Stimulated activated CD8-positive, alpha-beta memory T cell treated with anti-CD3 and anti-CD28 coated beads, Interleukin-15, amount 100 ng/mL, for 24 hours (primary cell): ENCODE measurements at places on chromosomes 12 and 14.

DNA sequence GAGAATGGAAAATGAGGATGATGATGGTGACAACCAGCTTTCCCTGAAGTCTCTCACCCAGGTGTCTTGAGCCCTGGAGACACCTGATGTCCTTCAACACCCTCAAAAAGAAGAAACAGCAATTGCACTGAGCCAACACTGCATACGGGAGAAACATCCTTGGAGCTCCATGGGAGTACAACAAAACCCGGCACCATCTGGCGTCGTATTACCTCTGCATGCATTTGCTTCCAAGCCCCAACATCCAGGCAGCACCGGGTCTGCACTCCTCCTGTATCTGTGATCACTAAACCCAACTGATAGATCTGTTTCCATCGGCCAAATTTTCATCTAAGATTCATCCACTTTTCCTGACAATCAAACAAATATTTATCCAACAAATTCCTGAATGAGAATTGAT is 249.9 kb downstream of the DPF3 start:
- DNase-seq: no peak

DNA sequence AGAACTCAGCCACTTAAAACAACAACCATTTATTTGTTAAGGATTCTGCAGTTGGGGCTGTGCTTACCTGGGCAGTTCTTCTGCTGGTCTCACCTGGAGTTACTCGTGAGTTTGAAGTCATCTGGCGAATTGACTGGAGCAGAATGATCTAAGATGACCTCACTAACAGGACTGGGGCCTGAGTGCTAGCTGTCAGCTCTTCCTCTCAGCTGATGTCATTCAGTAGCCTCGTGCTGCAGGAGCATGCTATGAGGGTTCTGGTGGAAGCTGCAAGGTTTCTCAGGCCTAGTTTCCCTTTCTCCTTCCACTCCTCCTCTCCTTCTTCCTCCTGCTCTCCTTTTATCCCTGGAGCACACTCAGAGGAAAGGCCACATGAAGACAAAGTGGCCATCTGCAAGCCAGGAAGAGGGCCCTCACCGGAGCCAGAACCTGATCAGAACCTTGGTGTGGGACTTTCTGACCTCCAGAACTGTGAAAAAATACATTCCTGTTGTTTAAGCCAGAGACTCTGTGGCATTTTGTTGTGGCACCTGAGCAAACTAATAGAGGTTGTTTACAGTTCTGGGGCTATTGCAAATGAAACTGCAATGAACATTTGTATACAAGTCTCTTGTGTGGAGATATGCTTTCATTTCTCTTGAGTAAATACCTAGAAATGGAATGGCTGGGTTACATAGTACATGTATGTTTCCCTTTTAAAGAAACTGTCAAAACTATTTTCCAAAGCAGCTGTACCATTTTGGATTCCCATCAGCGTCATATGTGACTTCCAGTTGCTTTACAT is 21.9 kb upstream of the MAP3K9 start:
- no peak for DNase-seq

DNA sequence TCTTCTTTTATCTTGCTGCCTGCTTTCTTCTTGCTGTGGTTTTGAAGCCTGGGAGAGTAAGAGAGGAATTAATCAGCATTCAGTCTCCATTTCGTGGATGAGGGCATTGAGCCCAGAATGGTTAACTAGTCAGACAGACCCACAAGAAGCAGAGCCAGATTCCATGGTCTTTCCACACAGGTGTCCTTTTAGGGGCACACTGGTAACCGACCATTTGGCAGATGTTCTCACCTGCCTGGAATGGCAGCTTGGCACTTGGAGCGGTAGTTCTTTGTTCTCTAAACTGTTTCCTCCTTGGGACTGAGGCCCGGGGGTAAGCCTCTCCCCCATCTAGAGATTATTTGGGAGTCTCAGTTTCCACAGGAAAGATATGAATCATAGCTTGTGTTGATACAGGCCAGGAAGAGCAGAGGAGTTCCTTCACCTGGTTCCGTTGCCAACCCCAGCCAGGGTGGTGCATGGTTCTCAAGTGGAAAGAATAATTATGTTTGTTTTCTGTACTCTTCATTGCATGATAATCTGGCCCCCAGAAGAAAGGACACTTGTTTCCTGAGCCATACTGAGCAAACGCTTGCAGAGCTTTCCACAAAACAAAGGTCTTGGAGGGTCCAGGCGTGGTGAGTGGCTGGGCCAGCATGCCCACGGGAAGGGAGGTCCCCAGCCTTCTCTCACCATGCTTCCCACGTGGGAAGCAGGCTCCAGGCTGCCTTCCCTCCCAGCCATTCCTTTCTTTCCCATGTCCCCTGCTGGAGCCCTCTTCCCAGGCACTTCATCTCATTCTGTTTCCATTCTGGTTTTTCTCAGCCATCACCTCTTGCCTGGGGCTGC is 2.0 kb upstream of the KRT75 start:
- no peak for DNase-seq

DNA sequence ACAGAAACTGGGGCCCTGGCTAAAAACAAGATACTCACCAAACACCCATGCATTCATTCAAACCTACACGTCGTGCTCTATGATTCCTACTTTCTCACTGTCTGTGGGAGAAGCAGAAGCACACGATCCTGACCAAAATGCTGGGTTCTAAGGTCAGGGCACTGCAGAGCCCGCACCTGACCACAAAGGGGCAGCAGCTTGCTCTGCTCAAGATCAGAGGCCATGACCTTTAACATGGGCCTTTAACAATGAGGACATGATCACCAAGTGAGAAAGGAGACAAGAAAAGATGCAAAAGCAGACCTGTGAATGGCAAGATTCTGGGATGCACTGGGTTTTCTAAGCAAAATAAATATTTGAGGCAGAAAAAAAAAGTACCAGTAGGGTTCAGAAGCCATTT is 40.1 kb upstream of the VPS33A start:
- no peak for DNase-seq

DNA sequence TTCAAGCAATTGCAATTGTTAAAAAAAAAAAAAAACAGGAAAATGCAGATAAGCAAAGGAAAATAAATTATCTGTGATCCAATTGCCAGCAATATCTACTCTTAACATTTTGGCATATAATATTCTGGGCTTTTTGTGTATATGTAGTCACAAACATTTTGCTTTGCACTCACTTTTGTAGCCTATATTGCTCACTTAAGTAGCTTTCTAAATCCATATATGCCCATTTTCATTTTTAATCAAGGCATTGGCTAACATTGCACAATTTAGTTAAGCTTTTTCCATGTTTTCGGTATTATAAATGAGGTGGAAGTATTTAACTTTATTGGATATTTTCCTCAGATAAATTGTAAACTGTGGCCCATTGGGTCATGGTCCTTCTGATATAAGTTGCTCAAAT is 466.3 kb upstream of the ATP2B1 start:
- no peak for DNase-seq

DNA sequence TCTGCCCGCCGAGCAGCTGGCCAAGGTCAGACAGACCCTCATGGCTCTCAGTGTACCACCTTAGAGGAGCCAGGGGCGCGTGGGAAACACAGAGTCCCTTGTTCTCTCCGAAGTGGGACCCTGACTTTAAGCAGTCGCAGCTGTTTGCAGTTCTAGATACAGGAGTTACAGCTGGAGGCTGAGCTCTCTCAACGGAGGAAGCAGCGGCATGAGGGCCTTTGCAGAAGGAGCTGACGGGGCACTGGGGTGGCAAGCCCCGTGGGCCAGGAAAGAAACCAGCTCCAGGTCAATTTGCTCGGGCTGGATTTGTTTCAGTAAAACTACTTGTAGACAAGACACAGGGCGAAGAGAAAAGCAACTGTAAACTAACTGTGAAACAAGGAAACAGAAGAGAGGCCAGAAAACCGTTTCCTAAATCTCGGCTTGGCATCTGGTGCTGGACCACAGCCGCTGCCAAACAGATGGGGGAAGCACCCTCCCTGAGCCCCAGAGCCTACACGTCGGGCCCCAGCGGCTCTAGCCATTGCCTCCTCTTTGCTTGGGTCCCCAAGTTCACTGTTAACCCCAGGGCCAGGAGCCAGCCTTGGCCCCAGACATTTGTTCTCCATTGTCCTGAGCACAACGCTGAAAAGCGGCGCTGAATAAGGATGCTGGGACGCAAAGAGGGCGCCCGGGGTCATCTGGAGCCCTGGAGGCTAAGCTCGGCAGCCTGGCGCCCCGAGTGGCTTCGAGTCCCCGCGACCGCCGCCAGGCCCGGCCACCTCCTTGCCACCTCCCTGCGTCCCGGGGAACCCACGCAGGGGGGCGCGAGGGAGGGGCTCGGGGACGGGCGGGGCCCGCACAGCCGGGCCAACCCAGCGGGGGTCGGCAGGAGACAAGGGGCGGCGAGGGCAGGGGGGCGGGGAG is 914 bp upstream of the PACS2 start:
- no peak for DNase-seq

GRCh38 chr12:11542599-11542998 is 106.9 kb upstream of the ETV6 start:
- no peak for DNase-seq
